ENCODE measurements at places on chromosomes 1 and 21.

GRCh38 chr1:169565335-169566271, 20.7 kb downstream of the F5 start:
- DNase-seq = no peak

DNA sequence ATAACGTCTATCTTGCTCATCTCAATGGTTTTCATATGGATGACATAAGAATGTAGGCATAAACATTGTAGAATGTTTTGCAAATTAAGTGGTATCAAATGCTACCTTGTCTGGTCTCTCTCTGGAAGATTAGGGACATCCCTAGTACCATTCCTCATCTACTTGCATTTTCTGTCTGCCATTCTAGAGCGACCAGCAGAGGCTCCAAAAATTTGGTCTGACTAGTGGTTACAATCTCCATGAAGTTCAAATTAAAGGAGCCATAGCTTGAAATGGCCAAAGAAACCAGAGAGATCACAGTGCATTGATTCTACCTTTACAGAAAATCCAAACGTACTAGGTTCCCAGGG, 1.1 kb downstream of the CD84 start:
- no peak for DNase-seq

GRCh38 chr1:11704194-11704529, 12.7 kb downstream of the DRAXIN start:
- DNase-seq = no peak

- no peak for DNase-seq
Measured at GRCh38 chr1:186286615-186287315, 88.3 kb downstream of the TPR start.

- no peak for DNase-seq
Measured at GRCh38 chr1:93685918-93686317, 4.3 kb upstream of the BCAR3 start.

- no peak for DNase-seq
Measured at GRCh38 chr1:30639881-30640452, 83.4 kb downstream of the MATN1 start.

DNA sequence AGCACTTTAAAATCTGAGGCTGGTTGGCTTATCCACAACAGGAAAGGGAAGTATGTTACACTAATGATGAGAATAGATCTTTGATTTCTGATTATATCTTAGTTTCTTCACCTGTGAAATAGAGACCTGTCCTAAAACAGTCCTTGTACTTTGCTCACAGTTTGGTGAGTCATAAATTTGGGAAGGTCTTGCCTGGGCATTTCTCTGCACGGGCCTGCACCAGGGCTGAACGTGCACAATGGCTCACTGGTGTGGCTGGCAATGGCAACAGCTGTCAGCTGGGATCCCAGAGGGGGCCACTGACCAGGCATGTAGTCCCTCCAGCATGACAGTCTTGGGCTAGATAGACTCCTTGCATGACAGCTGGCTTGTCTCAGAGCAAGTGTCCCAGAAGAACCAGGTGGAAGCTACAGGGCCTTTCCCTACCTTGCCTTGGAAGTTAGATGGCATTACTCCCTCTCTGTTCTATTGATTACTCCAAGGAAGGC, 367.4 kb downstream of the DISC1 start:
- DNase-seq = no peak

GRCh38 chr1:225851805-225852204, 30.4 kb downstream of the TMEM63A start:
- no peak for DNase-seq
